ENCODE measurements at places on chromosomes 11 and 22.

DNA sequence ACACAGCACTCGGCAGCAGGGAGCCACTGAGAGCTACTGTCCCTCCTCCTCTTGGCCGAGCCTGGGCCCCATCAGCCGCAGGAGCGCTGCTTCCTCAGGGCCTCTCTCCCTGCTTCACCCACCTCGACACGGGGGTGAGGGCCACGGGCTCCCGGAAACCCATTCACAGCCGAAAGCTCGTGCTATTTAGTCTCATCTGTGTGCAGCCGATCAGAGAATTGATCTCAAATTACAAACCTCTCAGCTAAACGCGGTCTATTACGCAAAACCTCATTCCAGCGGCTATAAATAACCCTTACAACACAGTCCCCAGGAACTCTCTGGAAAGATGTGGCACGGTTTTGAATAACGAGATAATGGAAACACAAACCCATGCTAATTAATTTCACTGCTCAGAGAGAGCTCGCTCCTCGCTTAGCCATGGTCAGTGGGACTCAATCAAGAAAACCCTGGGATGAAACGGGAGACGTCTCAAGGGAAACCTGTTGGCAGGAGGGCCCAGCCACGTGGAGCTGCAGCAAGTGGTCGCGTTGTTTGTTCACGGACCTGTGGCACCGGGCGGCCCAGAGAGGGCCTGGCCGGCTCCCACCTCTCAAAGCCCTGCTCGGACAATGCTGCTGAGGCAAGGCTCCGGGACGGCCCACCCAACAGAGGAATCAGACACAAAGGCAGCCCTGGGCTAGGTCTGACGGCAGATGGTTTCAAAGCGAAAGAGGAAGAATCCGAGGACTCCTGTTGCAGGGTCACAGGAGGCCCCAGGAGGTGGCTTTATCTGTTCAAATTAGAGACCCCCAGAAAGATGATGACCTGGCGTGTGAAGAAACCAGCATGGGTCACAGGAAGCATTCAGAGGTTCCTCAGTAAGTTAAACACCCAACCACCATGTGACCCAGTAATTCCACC is 210.5 kb downstream of the CTTN start:
- DNase-seq = peak; percentile 74

GRCh38 chr11:62565100-62565802 is 8.4 kb downstream of the EEF1G start:
- no peak for DNase-seq

- DNase-seq = no peak
Measured at GRCh38 chr11:89535221-89535620, 44.0 kb upstream of the NOX4 start.

GRCh38 chr22:50186761-50187523 is 1.2 kb downstream of the TRABD start:
- no peak for DNase-seq

DNA sequence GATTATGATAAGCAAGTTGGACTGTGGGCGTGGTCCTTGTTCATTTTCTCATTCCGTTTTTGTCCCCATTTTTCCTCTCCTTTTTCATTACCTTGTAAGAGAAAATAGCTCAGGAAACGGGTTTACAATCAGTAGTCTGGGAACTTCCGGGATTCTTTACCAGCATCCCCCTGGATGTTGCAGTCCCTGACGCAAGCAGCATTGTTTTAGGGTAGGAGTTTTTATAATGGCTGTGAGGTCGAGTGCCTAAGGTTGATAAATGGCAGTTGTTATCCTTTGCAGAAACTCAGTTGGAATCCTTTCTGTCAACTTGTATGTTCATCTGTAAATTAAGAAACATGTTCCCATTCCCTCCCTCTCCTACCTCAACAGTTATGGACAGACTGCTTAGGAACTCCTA is 68.3 kb downstream of the ARHGEF12 start:
- no peak for DNase-seq

DNA sequence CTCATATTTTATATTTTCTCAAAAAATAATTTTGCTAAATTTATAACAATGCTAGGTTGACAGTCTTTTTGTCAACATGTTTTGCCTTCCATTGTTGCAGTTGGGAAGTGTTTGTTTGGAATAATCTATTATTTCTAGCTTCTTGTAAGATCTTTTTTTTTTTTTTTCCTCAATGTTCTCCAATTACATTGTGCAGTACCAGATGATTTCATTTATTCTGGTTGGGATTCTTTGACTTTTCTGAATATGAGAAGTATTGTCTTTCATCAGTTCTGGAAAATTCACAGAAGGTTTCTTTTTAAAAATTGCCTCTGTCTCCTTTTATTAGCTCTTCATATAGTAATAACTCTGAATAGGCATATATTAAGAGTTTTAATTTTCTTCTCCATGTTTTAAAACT is 245.4 kb downstream of the DYNC2H1 start:
- DNase-seq = no peak

DNA sequence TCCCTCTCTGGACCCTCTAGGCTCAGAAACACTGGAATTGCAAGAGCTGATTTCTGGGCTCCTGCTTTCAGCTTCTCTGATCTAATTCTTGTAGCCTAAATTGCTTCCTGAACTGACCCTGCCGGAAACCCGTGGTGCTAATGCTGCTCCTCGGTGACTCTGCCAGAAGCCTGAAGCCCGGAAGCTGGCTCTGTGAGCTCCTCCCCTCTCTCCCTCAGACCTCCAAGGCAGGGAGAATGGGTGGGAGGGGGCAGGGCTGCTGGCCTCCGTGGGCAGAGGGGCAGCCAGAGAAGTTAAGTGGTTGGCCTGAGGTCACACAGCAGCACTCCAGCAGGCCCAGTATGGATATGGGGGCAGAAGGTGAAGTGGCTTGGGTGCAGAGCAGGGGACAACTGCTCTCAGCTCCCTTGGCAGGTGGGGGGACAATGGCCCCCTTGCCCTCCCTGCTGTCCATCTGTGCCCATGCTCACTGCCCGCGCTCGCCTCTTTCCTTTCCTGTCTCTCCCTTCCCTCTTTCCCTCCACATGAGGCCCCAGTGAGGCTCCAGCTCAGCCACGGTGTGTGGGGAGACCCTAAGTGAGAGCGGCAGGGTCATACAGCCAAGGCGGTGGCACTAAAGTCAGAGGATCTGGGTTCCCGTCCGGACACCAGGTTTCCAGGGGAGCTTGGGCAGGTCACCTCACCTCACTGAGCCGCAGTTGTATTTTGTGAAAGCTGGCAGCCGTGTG is 16.2 kb downstream of the CAPN5 start:
- DNase-seq = no peak

DNA sequence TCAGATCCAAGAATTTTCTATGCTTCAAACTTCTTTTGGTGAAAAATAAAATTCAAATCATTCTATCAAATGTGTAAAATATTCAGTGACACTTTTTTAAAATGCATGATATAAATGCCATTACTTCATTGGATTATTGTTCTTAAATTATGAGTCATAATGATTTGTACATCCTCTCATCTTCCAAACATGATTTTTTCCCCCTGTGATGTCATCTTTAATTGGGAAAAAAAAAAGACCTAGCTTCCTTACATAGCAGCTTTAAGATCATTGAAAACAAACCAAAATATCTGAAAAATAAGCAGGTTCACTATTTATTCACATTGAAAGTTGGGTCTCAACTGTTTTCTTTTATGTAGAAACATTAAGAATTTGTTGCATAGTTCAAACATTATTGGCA is 1549.4 kb downstream of the LRRC4C start:
- no peak for DNase-seq

- no peak for DNase-seq
Measured at GRCh38 chr22:31102441-31103081, 4.8 kb downstream of the SELENOM start.

DNA sequence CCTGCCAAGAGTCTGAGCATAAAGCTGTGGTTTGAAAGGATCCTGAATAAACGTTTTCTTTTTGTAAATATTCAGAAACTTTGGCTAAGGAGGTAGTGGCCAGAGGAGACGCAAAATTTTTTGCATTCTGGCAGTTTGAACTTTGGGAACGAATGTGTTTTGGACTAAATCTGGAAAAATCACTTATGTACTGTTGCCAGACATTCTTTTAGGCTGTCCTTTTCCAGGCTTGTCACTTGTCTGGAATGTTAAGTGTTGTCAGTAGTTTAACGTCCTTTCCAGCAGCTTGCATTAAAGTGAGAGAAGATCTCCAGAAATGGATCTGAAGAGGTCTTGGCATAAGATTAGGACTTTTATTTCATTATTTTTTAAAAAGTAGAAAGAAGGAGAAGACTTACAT is 18.5 kb downstream of the SPECC1L start:
- no peak for DNase-seq

- peak; percentile 4 for DNase-seq
Measured at GRCh38 chr11:17933708-17934107, 79.1 kb downstream of the SERGEF start.

GRCh38 chr11:73625696-73626318 is 20.6 kb upstream of the PLEKHB1 start:
- peak; percentile 74 for DNase-seq

- no peak for DNase-seq
Measured at GRCh38 chr11:122336706-122337105, 220.7 kb upstream of the BLID start.

DNA sequence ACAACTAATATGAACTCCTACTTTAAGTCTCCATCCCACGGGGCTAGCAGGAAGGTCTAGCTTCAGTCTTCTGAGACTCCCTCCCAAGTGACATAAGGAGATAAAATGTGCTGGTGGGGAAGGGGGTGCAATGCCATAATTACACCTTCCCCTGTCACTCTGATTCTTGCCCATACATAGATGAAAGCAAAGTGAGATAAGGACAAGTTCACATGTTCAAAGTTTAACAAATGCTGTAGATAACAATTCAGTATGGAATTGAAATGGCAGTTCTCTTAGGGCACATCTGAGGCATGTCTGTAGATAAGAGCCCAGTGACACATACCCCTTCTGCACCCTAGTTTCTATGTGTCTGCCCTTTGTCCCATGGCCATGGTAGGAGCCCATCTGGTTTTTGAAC is 38.2 kb upstream of the PANX1 start:
- no peak for DNase-seq

DNA sequence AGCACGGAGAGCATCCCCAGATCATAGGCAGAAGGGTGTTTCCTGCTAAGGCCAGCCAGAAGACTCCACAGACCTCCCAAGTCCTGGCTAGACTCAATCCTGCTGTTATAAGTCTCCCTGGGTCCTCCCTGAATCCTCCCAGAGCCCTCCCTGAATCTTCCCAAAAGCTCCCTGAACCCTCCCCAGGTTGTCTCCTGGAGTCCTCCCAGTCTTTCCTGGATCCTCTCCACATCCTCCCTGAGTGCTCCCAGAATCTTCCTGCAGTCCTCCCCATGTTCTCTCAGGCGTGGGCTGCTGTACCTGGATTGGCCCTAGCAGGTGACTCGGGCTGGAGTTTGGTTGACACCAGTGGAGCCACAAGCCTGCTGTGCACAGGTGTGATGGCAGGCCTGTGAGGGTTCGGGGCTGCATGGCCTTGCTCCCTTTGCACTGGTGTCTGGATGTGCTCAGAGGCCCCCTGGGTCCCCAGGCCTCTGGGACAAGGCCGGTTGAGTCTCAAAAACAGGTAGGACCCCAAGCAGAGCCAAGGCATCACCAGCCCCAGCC is 11.6 kb downstream of the GP1BB start:
- DNase-seq = no peak

GRCh38 chr22:24367841-24368240 is 59.6 kb upstream of the ADORA2A start:
- DNase-seq = no peak

- no peak for DNase-seq
Measured at GRCh38 chr11:129447654-129448239, 72.1 kb downstream of the BARX2 start.

- DNase-seq = no peak
Measured at GRCh38 chr11:94011478-94011877, 9.7 kb upstream of the HEPHL1 start.

- no peak for DNase-seq
Measured at GRCh38 chr11:13713982-13714381, 45.5 kb downstream of the FAR1 start.

- no peak for DNase-seq
Measured at GRCh38 chr22:49483946-49484345, 343.7 kb downstream of the BRD1 start.

DNA sequence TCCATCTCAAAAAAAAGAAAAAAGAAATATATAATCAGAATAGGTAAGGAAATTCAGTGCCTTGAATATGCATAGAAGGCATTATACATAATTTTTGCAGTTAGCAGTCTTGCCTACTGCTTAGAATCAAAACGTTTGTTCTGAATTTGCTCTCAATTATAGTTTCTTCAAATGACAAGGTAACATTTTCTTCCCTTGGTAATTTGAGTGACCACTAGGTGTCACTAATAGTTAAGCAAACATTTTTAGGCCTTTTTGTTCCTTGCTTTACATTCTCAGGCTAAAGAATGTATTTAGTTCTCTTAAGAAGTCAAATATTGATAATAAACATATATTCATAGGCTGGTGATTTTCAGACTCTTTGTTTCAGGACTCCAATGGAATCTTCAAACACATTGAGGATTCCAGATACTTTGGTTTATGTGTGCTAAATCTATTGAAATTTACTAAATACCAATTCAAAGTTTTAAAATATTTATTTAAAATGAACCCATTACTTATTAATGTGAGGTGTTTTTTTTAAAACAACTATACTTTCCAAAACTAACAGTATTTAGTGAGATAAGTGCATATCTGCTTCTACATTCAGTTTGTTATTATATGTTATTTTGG is 55.0 kb upstream of the DEPDC7 start:
- peak; percentile 44 for DNase-seq

- DNase-seq = no peak
Measured at GRCh38 chr22:31627223-31627731, 34.7 kb downstream of the PISD start.

Data from DMS153 (cell line).